ENCODE measurements at places on chromosomes 5 and 9.

- no peak for DNase-seq
Measured at GRCh38 chr5:14475045-14475444, 106.5 kb upstream of the OTULINL start.

DNA sequence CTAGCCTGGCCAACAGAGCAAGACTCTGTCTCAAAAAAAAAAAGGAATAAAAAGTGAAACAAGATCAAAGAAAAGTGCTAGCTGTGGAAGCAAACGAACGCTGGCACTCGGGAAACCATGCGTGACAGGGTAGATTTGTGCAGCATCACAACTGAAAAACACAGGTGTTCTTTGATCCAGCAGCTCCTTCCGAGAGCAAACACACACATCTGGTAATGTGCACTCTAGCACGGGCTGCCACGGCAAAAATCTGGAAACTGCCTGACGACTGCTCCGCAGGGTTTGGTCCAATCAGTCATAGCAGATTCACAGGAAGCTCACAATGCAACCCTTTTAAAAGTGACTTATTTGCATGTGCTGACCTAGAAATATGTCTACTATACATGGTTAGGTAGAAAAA is 80.0 kb downstream of the SYK start:
- DNase-seq, result peak; percentile 12

- no peak for DNase-seq
Measured at GRCh38 chr5:66002415-66002814, 76.0 kb downstream of the ERBIN start.

GRCh38 chr5:197892-198489 is 6.7 kb downstream of the LRRC14B start:
- no peak for DNase-seq

GRCh38 chr5:10253390-10253789 is 3.3 kb downstream of the CCT5 start:
- no peak for DNase-seq

DNA sequence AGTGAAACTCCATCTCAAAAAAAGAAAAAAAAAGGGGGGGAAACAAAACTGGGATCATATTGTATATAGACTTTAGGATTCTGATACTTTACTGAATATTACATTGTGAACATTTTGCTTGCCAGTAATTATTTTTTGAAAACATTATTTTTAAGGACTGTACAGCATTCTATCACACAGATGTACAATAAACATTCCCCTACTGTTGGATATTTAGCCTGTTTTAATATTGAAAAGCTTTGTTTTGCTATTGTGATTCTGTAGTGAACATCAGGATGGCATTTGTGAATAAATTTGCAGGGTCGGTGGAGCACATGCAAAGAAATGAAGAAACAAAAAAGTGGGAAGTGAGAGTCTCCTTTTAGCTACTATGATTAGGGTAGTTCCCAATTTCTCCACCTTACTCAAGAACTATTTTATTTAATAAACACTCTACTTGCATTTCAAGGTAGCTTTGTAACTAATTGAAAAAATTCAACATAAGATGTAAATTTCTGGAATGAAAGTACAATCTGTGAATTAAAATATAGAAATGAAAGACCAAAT is 18.7 kb downstream of the RASGRF2 start:
- no peak for DNase-seq

DNA sequence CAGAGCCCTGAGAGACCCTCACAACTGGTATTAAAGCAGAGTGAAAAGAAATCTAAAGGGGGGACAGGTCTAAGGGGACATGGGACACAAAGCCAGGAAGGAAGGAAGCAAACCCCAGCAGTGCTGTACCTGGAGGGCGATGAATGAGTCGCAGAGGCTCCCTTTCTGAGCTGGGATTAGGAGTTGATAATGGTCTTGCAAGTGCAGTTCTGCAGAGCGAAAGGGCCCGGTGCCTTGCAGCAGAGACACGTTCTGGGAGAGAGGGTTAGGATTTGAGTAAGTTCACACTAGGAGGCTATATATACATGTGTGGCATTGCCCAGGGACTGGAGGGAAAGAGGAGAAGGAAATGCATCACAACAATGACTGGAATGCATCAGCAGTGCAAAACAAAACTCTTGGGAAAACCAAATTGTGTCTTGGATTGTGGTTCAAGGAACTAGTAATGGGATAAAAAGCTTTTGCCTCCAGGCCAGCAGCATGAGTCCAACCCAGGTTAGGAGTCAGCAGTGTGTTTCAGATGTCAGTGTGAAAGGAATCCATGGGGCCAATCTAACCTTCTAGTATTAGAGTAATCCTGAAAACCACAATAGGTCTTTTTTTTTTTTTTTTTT is 38.8 kb upstream of the LIFR start:
- peak; percentile 74 for DNase-seq

- DNase-seq, result no peak
Measured at GRCh38 chr5:137438932-137439331, 60.2 kb downstream of the SPOCK1 start.

All from choroid plexus epithelial cell (primary cell).